ENCODE measurements at places on chromosomes 7 and 10.

- no peak for DNase-seq
Observed at GRCh38 chr10:31930023-31930751, 1.6 kb upstream of the ARHGAP12 start.

GRCh38 chr10:45509491-45509890 is 135.5 kb downstream of the ALOX5 start:
- DNase-seq, result no peak

- DNase-seq, result no peak
Observed at GRCh38 chr7:105707967-105708762, 126.9 kb upstream of the EFCAB10 start.

GRCh38 chr7:44050915-44051560 is 6.5 kb downstream of the DBNL start:
- no peak for DNase-seq

DNA sequence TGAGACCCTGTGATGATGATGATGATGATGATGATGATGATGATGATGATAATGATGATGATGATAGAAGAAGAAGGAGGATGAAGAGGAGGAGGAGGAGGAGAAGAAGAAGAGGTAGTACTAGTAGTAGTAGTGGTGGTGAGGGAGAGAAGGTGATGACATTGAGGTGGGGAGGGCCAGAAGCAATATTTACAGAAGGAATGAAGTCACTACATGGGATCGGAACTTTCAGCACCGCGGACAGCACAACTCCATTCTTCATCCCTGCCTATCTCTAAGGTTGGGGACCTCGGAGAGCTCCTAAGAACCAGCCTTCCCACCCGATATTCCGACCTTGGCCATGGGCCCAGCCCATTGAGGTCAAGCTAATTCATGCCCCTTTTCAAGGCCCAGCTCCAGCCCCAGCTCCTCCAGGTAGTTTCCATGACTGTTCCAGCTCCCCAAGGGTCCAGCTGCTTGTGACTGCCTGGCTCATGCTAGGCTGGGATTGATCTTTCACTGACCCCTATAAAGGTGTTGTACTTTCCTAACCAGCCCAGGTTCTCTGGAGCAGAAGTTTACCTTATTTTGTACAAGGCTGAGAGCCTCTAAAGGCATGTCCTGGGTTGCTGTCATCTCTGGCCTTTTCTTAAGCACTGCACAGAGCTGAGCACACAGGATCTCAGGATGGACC is 10.3 kb downstream of the CRHR2 start:
- DNase-seq, result no peak
